ENCODE measurements at places on chromosomes 2 and 18.
A peak's percentile ranks its signal among the peaks of the same experiment; 100 is the strongest.

- DNase-seq, result no peak
Measured at GRCh38 chr2:212816267-212816666, 277.7 kb upstream of the ERBB4 start.

- DNase-seq, result no peak
Measured at GRCh38 chr2:220789961-220790360, 782.1 kb downstream of the EPHA4 start.

- DNase-seq, result no peak
Measured at GRCh38 chr2:132669908-132670495, at the start of gene LYPD1. Gene LYPD1, minus strand, starts transcription at chr2:132670205. Its CDS starts 273 bp downstream, at chr2:132669932.

DNA sequence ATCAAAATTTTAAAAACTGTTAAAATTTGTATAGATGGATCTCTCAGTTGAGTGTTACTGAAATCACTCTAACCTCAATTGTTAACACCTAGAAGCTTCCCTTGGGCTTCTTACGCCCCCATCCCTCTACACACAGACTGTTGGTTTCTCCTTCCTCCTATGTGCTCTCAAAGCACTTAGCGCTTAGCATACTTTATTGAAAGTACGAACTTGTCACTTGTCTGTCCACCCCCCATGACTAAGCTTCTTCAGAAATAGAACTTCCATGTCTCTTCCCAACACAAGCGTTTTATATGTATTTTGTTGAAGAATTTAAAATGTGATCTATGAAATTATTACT, 441 bp downstream of the MPHOSPH10 start:
- DNase-seq, result peak; percentile 45
